ENCODE measurements at places on chromosomes 13 and 19.

DNA sequence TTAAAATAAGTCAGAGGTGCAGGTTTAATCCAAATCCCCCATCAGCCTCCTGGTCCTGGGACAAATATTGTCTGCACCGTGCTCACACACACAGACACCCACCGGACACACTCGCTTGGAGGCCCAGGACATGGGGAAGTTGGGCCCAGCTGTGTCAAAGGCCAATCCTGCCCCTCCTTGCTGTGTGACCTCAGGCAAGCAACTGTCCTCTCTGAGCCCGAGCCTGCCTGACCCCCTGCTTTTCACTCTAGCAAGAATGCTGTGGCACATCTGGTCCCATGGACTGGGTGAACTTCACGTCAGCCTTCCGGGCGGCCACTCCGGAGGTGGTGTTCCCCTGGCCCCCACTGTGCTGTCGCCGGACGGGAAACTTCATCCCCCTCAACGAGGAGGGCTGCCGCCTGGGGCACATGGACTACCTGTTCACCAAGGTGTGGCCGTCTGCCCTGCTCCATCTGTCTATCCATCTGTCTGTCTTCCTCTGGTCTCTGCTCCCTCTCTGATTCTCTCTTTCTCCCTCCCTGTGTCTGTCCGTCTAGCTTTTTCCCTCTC lies 9.3 kb downstream of the UPK1A start:
- no peak for DNase-seq

DNA sequence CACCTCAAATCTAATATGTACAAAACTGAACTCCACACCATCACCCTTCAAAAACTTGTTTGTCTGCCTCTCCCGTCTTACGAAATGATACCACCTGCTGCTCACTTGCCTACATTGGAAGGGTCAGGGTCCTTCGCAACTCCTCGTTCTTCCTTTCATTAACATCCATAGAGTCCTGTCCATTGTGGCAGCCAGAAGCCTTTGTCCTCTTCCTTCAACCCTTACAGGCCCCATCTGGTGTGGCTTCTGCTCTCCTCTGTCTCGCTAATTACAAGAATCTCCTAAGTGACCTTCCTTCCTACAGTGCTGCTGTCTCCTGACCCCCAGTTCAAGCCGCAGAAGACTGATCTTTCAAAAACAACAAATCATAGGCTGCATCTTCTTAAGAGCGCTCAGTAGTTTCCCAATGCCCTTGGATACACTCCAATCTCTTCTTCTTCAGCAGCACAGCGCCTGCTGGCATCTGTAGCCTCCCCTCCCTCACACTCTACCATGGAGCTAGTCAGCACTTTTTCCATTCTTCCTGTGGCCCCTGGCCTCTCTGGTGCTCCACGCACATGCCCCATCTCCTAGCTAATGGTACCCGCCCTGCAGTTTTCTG lies 382.7 kb downstream of the LIG4 start:
- DNase-seq = no peak

DNA sequence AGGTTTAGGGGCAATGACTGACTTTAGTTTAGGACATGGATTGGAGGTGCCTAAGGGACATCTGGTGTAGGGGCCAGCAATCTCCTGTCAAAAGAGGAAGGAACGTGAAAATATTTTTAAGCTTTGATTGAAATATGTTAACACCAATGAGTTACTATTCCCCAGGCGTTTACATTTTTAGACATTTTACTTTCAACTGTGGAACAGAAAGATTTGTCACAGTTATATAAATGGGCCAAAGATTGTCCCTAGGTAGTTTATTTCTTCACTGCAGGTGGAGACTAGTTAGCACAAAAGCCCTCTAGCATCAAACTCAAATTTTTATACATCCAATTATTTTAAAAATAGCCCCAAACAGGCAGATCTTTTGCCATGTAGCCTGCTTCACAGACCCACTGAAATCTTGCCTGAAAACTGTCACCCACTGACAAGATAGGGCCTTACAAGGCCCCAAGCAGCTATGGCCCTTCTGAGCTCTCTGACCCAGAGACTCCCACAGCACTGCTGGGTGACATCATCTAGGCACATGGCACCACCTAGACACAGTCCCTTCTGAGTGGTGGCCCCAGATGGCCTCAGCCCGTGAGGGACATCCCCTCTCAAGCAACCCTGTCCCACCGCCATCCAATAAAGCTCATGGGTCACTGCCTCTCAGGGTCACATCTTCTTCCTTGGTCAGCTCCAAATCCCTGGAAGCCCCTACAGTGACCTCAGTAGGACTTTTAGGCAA lies 64.8 kb upstream of the DOCK9 start:
- DNase-seq = no peak

GRCh38 chr13:108268466-108269112 lies 929 bp upstream of the TNFSF13B start:
- no peak for DNase-seq

DNA sequence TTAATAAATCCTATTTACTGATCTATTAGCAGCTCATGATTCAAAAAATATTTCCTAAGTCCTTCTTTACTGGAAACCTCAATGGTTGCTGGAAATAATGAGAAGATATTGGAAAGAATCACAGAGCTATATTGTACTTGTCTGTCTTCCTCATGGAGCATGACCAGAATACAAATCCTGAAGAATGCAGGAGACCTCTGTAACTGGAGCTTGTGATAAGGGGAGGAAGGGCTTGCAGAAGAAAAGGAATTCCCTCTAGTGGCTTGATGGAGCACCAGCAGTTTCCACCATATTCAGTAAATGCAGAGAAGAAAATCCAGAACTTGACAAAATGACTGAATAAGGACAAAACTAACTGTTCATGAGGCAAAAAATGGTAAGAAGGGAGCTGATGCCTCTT lies 1333.1 kb downstream of the EFNB2 start:
- DNase-seq = no peak

DNA sequence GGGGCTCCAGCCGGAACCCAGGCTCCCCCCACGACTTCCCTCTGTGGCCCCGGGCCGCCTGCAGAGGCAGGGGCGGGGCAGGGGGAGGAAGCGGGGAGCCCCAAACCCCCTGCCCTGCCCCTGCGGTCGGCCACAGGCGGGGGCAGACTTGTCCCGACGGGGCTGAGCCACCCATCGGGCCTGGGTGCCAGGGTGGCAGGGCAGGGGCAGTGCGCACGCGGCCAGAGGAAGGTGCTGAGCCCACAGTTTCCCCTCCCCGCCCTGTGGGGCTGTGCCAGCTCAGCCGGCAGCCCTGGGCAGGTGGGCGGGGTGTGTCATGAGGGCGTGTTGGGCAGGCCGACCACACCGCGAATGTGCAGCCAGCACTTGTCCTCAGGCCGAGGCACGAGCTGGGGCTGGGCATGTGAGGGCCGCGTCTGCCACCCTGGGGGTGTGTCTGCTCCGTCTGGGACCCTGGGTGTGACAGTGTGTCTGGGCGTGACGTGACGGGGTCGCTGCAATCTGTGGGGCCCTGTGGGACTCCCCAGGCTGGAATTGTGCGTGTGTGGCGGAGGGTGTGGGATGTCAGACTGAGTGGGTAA lies 17.7 kb downstream of the CCDC97 start:
- DNase-seq = peak; percentile 77

DNA sequence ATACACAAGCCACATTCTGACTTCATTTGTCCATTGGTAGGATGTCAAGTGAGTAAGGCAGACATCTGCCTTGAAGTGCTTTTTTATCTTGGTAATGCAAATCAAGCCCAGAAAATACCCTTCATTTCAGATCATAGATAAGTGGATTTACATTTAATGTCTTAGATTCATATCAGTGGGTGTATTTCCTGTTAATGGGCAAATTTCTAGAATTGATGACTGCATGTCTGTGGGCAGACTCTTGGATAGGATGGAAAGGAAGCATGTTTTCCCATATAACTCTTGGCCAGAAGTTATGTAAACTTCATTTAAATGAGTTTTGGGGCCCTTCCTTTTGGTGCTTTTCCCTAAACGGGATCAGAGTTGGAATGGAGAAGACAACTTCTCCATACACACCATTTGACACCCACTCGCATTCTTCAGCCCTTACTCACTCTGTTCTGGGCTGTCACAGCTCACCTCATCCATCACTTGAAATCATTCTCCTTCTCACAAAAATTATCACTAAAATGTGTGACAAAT lies 154.6 kb downstream of the FLT1 start:
- DNase-seq = no peak
